ENCODE measurements at places on chromosomes 6 and 20.

GRCh38 chr6:128598571-128598970 is 78.2 kb upstream of the PTPRK start:
- DNase-seq, result no peak

- DNase-seq, result no peak
Observed at GRCh38 chr6:157232161-157232895, 91.0 kb downstream of the TMEM242 start.

- DNase-seq, result peak; percentile 9
Observed at GRCh38 chr6:163392533-163392932, 22.0 kb upstream of the QKI start.

DNA sequence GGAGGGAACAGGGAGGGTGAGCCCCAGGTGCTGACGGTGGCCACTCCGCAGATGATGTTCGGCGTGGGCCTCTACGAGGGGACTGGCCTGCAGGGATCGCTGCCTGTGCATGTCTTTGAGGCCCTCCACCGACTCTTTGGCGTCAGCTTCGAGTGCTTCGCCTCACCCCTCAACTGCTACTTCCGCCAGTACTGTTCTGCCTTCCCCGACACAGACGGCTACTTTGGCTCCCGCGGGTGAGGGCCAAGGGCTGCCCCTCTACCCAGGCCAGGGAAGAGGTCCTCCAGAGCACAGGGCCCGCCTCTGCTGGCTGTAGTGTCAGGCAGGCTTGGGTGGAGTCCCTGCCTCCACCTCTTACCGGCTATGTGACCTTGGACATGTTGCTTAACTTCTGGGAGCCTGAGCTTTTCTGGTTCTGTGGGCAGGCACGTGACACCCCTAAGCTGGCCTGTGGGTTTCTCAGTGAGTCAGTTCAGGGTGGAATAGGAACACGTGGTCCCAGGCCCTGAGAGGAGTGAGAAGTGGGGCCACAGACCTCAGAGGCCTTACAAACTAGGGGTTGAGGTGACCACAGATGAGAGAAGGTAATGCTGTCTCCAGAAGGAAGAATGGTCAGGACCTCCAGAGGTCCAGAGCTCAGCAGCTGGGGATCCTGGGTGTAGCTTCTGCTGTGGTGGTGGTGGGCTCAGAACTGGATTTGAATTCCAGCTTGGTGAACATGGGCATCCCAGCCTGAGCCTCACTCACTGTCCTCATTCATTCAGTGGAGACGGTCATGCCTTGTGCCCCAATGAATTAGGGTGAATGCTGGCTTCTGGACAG is 11.9 kb downstream of the PCIF1 start:
- no peak for DNase-seq

DNA sequence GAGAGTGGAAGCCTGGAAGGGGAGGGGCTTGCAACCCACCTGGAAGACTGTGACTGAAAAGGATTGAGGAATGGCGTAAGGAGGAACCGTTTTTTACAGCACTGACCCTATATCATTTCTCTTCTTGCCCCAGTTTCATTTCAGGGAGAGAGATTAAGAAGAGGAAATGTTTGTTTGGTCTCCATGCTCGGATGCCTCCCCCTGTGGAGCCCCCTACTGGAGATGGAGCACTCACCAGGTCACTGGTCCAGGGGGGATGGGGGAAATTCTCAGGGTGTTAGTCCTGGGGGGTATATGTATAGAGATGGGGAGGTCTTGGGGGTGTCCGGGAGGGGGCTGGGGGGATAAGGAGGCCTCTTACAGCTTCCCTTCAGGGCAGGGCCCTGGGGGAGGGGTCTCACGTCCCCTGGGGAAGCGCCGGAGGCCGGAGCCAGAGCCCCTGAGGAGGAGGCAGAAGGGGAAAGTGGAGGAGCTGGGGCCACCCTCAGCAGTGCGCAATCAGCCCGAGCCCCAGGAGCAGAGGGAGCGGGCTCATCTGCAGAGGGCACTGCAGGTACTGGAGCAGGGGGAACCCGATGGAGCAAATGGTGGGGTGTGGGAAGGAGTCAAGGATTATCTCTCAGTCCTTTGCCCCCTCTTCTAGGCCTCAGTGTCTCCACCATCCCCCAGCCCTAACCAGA is 3.2 kb downstream of the CUTA start:
- no peak for DNase-seq

DNA sequence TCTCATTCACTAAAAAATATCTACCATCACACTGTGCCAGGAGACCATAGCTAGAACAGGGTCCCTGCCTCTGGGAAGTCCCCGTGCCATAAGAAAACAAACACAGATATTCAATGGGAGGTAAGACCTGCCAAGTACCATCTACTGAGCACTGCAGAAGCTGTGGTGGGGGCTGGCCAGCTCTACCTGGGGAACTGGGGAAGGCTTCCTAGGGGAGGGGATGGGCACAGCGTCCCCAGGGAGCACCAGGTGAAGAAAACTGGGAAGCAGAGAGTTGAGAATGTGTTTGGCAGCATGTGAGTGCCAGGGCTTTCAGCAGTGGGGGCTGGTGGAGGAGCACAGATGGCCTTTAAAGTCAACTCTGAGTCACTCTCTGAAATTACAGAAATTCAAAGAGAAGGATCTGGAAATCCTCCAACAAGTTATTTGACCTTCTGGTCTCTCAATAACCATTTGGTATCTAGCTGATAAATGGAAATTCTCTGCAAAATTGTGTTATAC is 85.2 kb downstream of the SHLD1 start:
- DNase-seq, result no peak

GRCh38 chr6:117288083-117288715 is 22.8 kb downstream of the VGLL2 start:
- DNase-seq, result no peak

DNA sequence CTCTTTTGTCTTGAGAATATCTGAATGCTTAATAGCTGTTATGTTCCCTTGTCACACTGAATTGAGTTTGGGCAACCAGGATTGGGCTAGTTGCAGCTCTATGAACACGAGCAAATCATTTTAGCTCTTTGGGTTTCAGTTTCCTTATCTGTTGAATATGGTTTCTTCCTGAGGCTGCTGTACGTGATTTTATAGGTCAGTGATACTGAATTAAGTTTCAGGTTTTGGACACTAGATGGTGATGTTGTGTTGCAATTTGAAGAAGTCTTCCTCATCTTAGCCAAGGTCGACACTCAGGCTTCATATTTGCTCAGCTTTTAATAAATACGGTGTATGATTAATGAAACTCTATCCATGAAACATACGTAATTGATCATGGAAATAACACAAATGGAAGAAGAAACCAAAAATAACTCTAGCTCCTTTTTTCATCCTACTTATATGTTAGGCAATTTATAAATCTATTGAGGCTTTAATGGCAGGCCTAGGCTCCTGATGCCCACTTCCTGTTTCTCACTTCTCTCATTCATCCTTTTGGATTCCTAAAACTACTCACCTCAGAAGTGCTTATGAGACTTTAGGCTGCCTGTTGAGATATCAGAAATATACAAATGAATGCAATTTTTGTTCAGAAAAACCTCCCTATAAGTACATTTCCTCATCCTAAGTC is 354.1 kb upstream of the MAP3K7 start:
- peak; percentile 89 for DNase-seq

GRCh38 chr20:17742731-17743130 is 43.0 kb downstream of the BANF2 start:
- no peak for DNase-seq

- DNase-seq, result no peak
Observed at GRCh38 chr20:20666359-20666758, 46.1 kb downstream of the RALGAPA2 start.

DNA sequence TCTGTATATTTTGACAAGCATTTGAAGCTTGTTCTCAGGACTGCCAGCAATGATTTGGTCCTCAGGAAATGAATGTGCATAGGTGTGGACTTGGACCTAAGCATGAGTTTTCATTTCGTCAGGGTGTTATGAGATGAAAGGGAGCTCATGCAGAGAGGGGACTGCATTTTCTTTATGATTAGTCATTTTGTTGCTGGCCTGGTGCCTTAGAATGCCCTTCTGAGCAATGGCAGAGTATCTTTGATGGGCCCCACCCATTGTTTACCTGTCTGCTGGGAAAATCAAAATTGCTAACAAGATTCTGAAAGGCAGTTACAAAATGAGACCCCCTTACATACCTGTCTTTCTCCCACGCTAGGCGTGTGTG is 51.5 kb upstream of the MTHFD1L start:
- no peak for DNase-seq

- DNase-seq, result no peak
Observed at GRCh38 chr20:19958928-19959327, 58.2 kb upstream of the NAA20 start.

GRCh38 chr6:74568861-74569260 is 637.0 kb downstream of the COL12A1 start:
- DNase-seq, result no peak

DNA sequence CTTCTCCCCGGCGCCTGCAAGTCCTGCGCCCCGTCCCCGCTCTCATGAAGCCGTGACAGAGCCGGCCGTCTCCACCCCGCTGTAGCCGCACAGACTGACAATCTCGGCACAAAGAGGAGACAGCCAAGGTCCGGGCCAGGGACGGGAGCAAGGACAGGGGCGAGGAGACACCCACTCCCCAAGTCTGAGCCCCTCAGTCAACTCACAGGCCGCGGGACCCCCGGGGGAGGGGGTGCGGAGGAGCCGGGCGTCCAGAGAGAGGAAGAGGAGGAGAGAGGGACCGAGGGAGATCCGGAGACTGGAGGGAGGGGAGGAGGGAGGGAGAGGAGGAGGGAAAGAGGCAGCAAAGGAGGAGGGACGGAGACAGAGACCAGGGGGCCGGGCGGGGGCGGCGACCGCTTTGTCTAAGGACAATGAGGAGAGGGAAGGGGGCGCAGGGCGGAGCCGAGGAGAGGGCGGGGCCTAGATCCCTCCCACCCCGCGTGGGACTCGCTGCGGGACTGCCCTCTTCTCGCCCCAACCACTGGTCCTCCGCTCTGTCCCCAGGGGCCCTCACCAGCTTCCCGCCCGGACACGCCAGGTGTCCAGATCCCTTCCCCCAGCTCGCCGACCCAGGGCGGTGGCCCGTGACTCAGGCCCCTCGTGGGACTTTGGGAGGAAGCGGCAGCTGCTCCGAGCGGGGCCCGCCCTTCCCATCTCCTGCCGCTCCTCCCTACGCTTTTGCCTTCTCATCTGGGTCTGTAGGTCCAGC is 638 bp upstream of the PPP1R18 start:
- peak; percentile 61 for DNase-seq

- peak; percentile 6 for DNase-seq
Observed at GRCh38 chr20:48919882-48920526, 1.5 kb upstream of the ARFGEF2 start.

GRCh38 chr20:41371371-41371770 is 4.8 kb upstream of the EMILIN3 start:
- no peak for DNase-seq

- DNase-seq, result no peak
Observed at GRCh38 chr6:14001329-14002012, 76.7 kb downstream of the RNF182 start.

DNA sequence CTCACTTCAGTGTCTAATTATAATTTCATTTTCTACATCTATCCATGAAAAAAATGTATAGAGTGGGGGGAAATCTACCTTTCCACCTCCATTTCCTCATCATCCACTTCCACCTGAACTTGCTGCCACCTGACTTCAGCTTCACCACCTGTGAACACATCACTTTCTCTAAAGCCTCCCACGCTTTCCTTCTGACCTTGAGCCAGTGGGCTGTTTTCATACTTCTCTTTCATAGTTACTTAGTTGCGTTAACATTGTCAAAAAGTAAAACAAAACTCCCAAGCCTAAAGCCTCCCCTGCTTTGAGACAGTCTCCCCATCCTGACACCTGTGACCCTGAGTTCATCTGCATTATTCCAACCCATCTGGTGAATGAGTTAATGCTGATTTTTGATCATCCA is 47.3 kb downstream of the KLHL31 start:
- DNase-seq, result no peak

- DNase-seq, result no peak
Observed at GRCh38 chr6:113903666-113904330, 46.7 kb downstream of the MARCKS start.

- no peak for DNase-seq
Observed at GRCh38 chr6:37638414-37639341, 59.0 kb downstream of the MDGA1 start.

DNA sequence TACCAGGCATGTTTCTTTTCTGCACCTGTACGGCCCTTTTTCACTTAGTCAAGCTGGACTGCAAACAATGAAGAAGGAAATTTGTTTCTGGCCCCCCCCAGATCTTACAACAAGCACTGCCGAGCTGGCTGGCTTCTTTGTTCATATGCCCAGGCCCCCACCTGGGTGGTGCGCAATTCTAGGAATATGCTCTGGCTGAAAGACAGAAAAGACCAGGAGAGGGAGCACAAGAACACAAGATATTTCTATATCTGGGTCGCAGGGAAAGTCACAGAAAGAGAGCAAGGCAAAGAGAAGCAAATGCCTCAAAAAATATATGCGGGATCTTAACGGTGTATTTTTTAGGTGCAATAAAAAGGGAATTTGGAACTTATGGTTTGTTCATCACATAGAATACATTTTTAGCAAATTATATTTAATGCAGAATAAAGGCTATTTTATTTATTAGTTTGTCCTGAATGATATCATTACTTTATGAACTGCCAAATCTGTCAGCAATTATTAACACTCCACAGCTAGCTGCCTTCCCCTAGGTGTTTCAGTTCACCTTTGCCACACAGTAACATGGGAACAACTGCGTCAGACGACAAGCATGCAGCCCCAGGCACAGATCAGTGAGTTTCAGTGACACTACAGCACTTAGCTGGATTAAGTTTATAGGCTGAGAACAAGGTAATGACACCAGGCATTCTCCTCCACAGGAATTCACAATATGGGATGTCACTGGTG is 76.5 kb downstream of the GJA10 start:
- no peak for DNase-seq

GRCh38 chr6:47206626-47207025 is 103.1 kb downstream of the TNFRSF21 start:
- no peak for DNase-seq

DNA sequence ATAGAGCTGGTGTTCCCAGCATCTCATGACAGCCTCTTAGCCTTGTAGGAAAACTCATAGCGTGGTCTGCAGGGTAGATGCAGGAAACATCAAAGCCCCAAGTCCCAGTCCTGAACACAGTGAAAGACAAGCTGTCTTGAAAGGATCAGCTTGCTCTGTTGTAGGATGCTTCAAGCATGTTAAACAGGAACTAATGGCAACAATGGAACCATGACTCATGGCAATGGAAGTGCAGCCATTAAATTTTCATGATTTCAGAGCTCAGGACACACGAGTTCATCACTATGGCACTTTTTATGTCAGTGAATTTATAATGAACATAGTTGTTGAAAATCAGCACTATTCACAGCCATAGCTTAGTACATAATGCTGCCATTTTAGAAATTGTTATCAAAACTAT is 367.7 kb downstream of the KIF16B start:
- no peak for DNase-seq

DNA sequence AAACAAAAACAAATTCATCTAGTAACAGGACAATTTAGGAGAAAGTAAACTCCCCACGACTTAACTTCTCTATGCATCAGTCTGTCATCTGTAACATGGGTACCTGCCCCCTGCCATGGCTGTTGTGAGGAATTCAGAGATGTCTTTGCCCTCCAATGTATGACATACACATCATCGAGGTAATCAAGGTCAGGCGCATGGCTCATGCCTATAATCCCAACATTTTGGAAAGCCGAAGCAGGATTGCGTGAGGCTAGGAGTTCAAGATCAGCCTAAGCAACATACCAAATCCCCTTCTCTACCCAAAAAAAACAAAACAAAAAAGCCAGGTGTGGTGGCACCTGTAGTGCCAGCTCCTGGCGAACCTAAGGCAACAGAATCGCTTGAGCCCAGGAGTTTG is 9.0 kb downstream of the EEF1A1 start:
- no peak for DNase-seq

- no peak for DNase-seq
Observed at GRCh38 chr20:61407561-61407960, 155.5 kb downstream of the CDH4 start.

All from MM.1S (cell line).